ENCODE measurements at places on chromosomes 2 and 18.

DNA sequence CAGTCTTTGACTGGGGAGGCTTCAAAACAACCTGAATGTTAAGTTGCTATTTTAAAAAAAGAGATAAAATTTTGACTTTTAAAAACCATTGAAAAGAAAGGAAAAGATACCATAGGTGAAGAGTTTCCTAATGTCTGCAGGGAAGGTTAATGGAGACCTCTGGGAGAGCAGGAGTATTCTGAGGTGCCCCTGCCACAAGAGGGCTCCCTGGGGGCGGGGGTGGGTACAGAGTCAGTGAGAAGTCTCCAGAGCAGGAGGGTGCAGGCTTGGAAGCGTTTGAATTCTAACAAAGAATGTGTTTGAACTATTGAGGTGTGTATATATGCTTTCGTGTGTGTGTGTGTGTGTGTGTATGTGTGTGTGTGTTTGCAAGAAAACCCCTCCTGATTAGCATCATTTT lies 46.7 kb upstream of the ST6GAL2 start:
- DNase-seq, result no peak

DNA sequence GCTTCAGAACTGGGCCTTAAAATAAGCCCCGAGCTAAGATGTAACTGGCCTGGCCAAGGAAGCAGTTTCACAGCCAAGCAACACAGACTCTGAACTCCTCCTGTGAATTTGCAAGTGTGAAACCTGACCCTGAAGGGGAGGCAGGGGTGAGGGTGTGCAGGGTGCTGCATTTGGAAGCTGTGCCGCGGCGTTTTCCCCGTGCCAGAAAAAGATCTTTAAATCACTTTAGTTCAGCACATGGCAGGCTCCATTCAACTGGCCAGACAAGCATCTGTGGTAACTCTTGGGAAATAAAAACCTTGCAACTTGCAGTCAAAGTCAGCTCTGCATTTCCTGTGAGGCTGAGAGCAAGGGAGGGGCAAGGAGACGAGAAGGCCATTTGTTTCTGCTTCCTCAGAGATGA lies 209.3 kb upstream of the SOX11 start:
- no peak for DNase-seq

- DNase-seq, result no peak
Observed at GRCh38 chr2:217248312-217248935, 388.6 kb upstream of the TNP1 start.

DNA sequence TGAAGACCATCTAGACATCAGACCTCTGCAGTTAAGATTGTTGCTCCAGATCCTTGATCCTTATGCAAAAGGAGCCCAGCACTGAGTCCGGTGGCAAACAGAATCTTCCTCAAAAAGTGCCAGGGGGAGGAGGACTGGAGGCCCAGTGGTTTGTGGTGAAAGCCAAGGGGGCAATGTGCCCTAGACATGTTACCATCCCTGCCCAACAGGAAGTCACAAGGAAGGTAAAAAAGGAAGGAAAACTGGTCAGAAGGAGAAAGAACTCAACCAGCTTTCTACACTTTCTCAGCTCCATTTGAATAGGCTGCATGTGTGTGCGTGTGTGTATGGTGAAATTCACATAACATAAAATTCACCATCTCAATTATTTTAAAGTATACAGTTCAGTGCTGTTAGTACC lies 25.0 kb upstream of the KDM3A start:
- DNase-seq, result no peak

DNA sequence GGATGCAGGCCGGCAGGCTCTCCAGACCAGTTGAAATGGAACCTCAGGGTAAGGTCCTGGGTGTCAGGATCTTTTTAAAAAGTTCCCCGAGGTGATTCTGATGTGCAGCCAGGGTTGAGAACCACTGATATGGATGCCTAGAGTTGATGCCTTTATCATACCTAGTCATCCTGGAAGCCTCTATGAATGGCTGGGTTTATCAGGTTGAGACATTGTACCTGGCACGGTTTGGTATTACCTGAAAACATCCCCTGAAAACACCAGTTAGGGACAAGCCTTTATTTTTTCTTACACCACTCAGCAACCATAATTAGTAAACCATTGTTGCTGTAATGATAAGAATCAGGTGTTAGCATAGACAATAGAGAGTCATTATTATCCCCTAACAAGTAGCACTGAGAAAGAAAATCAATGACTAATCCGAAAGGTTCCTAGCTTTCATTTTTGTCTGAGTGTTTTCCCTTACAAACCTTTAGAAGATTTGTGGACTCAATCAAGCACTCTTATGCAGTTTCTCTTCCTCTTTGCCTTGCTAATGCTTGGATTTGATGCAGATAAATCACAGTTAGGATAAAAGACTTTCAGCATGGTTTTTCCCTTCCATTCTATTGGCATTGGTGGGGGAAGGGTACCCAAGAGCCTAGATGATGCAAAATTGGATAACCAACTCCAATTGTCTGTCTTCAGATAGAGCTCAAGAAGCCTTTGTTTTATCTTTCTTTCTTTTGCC lies 116.5 kb upstream of the LYPD6 start:
- DNase-seq, result no peak

DNA sequence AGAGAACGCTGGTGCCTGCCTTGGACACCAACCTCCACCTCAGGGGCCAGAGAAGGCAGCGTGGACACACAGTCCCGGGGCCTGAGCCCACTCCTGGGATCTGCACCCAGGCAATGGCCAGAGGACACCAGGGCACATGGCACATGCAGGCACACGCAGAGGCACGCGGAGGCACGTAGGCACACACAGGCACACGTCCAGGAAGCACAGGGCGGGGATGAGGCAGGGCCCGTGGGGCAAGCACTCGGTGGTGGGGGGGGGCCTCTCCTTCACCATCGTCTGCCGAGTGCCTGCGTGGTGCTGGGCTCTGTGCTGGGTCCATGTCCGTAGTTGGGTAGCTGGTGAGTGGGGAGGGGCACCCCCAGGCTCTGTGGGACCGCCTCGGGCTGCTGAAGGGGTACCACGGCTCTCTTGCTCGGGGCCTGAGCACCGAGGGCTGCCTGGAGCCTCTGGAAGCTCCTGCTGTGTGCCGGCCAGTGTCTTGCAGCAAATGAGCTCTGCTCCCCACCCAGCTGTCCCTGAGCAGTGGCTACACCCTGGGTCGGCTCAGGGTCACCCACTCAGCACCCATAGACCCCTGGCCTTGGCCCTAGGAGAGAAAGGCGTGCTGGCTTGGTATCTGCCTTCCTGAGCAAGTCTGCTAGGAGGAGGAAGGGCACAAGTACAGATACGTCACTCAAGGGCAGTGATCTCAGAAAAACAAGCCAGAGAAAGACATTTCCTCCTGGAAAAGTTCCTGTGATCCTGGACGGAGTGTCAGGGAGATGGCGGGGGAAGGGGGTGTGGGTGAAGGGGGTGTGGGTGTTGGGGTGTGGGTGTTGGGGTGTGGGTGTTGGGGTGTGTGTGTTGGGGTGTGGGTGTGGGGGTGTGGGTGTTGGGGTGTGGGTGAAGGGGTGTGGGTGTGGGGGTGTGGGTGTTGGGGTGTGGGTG lies 26.4 kb downstream of the RTP5 start:
- peak; percentile 21 for DNase-seq

DNA sequence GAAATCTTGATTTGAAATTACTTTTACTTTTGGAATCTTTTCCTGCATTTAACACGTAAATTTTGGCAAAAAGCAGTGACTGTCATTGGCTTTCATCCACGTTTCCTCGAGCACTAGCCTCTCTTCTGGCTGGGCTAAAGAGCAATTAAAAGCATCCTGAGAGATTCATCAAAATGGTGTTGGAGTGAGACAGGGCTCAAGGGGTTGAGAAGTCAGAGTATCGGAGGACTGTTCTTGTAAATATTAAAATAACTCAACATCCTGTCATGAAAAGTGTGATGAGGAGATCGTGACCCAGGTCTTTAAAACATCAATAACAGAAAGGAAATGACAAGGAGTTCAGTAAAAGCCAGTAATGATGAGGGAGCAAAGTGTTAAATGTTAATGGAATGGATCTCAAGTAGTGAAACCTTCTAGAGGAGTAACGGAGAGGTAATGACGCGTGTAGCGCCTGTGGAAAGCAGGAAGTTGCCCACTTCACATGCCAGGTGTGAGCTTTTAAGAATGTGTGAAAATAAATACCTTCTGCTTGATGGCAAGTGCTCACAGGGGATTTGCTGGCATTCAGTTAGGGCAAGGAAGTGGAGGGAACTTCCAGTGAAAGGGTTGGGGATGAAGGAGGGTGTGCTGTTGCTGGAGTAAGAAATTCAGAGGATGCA lies 754.4 kb downstream of the ADCYAP1 start:
- DNase-seq, result no peak

GRCh38 chr18:79935925-79936324 lies 15.5 kb downstream of the SLC66A2 start:
- DNase-seq, result no peak

- DNase-seq, result no peak
Observed at GRCh38 chr2:176732780-176733179, 463.5 kb downstream of the MTX2 start.

- no peak for DNase-seq
Observed at GRCh38 chr2:25424426-25425028, 82.8 kb upstream of the DNMT3A start.

DNA sequence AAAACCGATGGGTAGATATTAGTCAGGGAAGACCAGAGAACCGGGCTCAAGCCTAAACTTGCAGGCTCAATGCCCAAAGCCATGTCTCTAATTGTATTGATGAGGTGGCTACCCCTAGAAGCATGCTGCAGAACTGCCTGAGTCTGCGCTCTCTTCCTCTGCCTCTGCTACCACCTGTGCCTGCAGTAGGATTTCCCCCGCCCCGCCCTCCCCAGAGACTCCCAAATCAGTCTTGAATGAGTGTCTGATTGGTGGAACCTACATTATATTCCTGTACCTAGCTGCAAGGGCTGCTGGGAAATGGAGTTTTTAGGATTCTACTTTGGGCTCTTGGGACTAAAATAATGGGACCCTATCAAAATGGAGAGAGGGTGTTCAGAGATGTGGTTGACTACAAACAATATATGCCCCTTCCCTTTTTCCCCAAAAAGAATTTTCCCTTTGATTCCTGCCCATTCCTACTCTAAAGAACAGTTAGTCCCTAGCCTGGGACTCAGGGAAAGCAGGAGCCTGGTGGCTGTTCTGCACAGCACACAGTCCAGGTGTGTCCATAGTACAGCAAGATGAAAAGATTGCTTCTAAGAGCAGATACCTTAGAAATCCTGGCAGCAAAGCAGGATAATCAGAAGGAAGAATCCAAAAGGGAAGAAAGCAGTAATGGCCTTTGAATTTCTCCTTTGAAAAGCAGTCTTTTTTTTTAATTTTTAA lies 12.5 kb downstream of the GRP start:
- no peak for DNase-seq

Measured in CD4-positive, alpha-beta T cell treated with Interferon alpha-2 for 1 hour (primary cell).